Activated CD8-positive, alpha-beta memory T cell treated with anti-CD3 and anti-CD28 coated beads for 1 hour (primary cell): ENCODE measurements at places on chromosomes 4 and X.

- DNase-seq: no peak
Observed at GRCh38 chrX:103756736-103757135, 19.9 kb upstream of the PLP1 start.

- DNase-seq: no peak
Observed at GRCh38 chr4:155608225-155608885, 58.3 kb upstream of the GUCY1A1 start.

- no peak for DNase-seq
Observed at GRCh38 chr4:78584863-78585547, 33.4 kb downstream of the ANXA3 start.

- no peak for DNase-seq
Observed at GRCh38 chr4:70815370-70815769, 24.3 kb downstream of the GRSF1 start.

GRCh38 chr4:161816958-161817357 is 346.8 kb downstream of the FSTL5 start:
- DNase-seq: no peak

DNA sequence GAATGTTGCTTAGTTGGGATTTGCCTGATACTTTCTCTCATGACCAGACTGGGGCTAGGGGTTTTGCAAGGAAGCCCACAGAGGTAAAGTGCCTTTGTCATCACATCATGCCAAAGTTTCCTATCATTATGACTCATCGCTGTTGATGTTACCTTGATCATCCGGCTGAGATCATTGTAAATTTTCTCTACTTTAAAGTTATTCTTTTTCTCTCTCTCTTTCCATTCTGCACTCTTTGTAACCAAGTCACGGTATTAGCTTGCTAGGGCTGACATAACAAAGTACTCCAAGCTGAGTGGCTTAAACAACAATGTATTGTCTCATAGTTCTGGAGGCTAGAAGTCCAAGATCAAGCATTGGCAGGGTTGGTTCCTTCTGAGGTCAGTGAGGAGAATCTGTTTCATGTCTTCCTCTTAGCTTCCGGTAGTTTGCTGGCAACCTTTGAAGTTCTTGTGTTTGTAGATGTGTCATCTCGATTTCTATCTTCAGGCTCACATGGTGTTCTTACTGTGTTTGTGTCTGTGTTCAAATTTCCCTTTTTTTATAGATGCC is 113.0 kb downstream of the DTHD1 start:
- no peak for DNase-seq
